Amniotic epithelial cell (primary cell): ENCODE measurements at places on chromosomes 2 and 18.

DNA sequence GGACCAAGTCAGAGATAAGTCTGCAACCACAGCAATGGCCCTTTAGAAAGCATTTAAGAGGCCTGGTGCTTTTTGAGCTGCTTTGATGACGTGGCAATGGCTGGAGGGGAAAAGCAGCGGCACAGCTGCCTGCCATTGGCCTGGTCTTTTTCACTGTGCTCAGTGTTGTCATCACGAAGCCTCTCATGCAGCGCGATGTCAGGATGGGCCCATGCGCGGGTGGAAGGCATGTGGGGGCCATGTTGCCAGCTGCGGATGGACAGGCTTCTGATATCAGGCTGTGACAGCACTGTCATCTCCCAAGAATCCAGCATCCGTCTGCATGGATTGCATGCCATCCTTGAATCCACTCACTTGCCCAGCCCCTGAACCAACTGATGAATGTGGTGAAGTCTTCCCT, 204.5 kb downstream of the ACKR3 start:
- no peak for DNase-seq

DNA sequence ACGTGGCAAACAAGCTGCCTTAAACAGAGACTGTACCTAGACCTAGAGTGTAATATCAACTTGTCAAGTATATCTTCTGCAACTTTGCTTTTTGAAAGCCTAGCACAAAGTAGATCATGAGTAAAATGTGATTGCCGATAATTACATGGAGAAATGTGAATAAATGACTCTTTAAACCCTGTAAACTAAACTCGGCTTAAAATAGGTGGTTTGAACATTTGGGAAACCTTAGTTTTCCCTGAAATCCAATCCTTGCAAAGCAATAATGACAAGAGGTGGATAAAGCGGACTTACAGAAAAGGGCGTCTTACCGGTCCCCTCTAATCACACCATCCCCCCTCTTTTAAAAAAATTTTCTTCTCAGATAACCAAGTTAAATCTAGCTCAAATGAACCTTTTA, 549 bp upstream of the PSMD14 start:
- no peak for DNase-seq

- peak; percentile 12 for DNase-seq
Observed at GRCh38 chr18:75161256-75162028, 47.5 kb downstream of the PTGR3 start.

- DNase-seq: no peak
Observed at GRCh38 chr2:42953216-42953615, 160.8 kb upstream of the HAAO start.

DNA sequence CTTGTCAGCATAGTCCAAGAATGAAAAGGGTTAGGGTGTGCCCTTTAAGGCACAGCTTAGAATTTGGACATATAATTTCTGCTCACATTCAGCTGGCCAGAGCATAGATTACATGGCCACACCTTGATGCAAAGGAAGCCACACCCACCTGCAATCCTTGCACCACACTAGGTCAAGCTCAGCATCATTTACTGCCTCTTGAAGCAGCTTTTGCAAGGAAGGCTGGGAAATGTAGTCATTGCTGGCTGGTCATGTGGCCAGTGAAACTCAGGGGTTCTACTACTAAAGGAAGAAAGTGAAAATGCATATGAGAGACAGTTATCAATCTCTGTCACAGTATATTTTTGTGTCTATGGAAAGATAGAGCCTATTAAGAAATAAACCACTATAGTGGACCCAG, 159.3 kb downstream of the GFPT1 start:
- DNase-seq: no peak

- no peak for DNase-seq
Observed at GRCh38 chr2:47897883-47898731, 8.2 kb downstream of the FBXO11 start.

GRCh38 chr2:44200011-44200410, 31.3 kb downstream of the PPM1B start:
- DNase-seq: no peak

- DNase-seq: no peak
Observed at GRCh38 chr2:177291701-177292100, 27.2 kb upstream of the NFE2L2 start.

- no peak for DNase-seq
Observed at GRCh38 chr2:43305517-43305916, 79.1 kb upstream of the ZFP36L2 start.

DNA sequence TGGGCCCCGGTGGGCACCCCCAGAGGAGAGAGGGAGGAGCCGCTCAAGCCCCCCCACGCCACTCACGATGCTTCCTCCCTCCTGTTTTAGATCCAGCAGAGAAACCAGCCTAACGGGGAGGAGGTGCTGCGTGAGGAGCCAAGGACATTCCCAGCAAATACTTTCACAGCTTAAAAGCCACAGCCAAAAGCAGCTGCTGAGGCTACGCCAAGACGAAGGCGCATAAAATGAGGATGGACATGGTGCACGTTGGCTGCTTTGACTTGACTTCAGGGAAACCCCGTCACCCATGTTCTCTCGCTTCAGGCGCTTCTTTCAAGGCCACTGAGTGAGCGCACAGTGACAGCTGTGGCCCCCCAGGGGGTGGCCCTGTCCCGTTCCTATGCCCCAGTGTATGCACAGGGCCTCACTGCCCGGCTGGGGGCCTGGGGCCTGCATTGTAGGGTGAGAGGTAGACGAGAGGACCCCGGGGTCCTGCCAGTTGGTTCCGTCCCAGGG, 72.1 kb upstream of the PXDN start:
- no peak for DNase-seq

- no peak for DNase-seq
Observed at GRCh38 chr2:210687786-210688470, 131.5 kb downstream of the CPS1 start.

DNA sequence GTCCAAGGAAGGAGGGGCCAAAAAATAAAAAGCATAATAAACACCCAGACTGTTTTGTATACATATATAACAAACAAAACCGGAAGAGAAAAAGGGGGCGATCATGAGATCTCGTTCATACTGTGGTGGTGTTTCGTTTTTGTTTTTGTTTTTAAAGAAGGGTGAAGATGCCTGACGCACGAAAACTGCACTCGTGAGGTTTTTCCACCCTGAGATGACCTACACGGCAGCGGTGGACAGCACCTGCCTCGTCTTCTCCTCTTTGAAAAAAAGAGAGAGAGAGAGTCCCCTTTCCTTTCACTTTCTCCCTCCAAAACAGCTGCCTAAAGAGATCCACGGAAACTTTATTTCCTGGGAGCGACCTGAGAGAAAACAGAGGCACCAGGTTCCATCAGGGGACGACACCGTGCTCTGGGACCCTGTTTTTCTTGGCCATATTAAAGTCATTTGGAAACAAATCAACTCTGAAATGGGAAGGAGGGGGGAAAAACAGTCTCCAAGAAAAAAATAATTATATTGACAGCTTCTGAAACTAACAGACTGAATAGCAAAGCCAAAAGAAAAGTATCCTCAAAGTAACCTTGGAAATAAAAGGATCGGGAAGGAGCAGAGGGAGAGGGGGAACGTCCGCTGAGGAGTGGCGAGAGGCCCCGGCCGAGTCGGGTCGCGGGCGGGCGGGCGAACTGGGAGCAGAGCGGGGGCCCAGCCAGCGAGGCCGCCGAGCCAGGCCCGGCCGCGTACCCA, 3.5 kb downstream of the POU3F3 start:
- DNase-seq: no peak

GRCh38 chr2:173998386-173998785, 33.2 kb upstream of the SP3 start:
- no peak for DNase-seq

DNA sequence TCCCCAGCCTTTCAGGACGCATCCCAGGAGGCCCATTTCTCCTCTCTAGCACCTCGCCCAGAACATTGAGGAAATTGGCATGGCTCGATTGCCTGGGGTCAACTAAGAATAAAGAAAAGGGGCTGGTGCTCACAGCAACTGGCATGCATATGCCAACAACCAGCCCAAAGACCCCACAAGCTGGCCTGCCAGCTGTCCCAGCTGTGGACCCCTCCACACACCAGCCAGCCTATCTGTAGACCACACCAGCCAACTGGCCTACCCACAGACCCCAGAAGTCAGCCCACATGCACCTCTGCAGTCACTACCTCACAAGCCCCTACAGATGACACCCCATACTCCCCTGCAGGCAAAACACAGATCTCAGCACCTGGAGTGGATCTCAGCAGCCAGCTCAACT, 123.8 kb upstream of the ID2 start:
- no peak for DNase-seq

DNA sequence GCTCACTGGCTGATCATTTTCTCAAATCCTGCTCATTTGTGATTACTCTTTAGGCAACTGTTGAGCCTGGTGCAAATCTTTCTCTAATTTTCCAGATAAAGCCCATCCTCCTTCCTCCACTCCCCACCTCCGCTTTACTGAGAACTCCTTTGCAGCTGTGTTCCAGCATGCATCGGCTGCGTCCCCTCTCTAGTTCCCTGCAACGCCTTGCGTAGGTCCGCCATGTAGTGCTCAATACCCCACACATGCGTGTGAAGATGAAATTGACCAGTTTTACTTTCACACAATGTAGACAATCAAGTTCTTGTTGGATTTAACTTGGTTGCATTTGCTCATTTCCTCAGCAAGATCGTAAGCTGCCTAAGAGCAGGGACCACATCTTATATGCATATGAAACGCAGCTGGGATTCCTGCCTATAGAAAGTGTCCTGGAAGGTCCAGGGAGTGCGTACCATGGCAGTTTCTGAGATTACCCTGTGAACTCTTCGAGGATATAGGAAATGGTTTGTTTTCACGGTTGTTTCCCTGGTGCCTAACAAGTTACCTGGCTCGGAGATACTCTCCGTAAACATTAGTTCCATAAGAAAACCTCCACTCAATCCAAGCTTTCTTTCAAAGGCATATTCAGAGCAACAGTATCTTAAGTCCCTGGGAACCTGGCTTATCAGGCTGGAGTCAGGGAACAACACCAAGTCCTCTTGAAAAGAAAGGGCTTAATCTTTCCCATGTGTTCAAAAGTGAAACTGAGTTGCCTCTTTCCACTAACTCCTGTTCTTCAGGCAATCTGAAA, 766.4 kb upstream of the ID2 start:
- no peak for DNase-seq
